ENCODE measurements at places on chromosomes 5 and 9.

- no peak for DNase-seq
Measured at GRCh38 chr9:87337335-87338087, 160.2 kb upstream of the DAPK1 start.

- no peak for DNase-seq
Measured at GRCh38 chr9:136527721-136528710, 17.8 kb downstream of the NOTCH1 start.

DNA sequence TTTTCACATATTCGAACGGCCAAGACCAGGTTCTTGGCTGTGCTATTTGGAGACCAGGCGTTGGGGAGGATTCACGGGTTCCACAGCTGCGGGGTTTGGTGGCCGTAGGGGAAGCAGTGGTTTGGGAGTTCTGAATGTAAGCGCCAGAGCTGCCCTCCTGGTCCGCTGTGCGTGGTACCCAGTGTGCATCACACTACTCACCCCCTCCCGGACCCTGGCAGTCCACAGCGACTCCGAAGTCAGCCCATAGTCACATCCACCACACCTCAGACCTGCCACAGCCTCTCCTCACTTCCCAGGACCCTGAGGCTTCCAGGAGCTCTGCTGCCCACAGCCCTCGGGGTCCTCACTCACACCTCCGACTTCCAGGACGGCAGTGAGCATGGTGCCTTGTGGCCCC lies 26.8 kb downstream of the AMBP start:
- no peak for DNase-seq

DNA sequence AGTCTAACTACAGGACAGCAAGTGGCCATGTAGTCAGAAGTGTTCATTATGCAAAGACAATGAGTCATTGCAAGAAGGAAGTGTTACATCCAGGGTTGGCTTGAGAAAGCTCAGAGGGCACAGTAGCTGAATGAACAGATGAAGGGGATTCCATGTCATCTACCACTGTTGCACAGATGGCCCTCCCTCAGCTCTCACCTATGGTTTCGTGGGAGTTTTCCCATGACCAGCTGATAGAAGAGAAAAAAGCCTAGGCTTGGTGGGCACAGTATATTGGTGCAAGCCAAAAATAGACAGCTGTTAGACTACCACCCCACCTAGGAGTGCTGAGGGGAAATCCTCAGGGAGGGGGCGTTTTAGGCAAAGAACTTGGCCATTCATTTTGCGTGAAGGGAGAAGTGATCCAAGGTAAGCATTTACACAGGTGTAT lies 217.0 kb downstream of the DMRT2 start:
- no peak for DNase-seq

- DNase-seq = no peak
Measured at GRCh38 chr9:115157245-115157674, 39.3 kb upstream of the TNC start.

DNA sequence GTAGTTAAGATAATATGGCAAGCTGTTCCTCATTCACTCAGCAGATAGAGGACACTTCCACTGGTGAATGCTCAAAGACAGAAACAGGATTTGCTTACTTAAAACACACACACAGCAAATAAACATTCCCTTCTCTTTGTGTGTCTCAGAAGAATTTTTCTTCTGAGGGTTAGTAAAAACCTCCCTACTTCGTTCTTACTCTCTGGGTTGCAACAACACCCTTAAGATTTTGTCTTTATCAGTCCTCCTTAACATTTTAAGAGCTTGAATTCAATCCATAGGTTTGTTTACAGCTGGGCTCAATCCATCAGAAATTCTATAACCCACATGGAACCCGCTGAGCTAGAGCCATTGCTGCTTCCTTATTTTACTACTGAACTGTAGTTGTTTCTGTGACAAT lies 237.4 kb upstream of the PIK3R1 start:
- no peak for DNase-seq

GRCh38 chr5:25540628-25541027 lies 895.9 kb upstream of the CDH10 start:
- no peak for DNase-seq

DNA sequence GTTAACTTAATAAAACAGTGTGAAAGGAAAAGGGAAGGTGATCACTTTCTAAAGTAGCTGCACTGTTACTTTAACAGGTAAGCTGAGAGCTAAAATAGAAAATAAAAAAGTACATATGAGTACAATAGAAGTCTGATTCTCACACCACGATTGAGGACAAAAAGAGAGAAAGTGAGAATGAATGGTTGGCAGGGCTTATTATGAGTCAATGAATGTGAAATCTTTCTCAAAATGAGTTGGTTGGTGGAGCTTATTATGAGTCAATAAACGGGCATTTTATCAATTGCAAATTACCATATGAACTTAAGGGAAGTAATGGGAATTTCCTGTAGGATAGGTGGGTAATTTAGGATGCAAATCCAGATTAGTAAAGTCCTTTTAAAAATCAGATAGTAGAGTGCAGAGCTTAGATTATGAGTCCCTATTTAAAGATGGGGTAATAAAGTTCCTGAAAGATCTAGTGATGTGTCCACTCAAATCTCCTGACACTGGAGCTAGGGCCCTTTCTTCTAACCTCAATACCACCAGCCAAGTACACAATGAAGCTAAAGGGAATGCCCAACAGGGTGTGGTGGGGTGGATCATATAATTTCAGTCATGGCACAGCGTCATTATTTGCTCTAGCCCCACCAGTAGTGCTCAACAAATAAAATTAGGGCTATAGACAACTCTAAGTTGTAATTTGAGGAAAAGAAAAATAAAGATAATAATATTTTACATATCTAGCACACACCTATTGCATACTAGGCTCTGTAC lies 21.1 kb upstream of the TLR4 start:
- no peak for DNase-seq

DNA sequence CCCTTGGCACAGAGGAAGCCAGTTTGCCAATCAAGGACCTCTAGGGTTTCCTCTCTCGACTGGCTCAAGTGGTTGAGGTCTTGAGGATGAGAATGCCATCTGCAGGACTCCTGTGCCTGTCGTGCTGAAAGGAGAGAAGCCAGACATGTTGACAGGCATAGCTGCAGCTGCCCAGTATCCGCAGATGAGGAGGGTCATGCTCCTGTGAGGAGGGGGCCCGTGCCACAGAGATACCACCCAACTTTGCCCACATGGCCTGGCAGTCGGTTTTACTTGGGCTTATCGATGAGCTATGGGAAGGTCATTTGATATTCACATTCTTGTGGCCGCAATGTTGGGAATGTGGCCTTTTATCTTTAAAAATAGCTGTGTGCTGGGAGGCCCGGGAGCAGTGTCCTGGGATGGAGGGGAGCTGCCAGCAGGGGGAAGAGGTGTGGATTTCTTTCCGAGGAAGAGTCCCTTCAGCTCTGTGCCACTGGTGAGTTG lies 17.4 kb downstream of the FRMPD1 start:
- no peak for DNase-seq

DNA sequence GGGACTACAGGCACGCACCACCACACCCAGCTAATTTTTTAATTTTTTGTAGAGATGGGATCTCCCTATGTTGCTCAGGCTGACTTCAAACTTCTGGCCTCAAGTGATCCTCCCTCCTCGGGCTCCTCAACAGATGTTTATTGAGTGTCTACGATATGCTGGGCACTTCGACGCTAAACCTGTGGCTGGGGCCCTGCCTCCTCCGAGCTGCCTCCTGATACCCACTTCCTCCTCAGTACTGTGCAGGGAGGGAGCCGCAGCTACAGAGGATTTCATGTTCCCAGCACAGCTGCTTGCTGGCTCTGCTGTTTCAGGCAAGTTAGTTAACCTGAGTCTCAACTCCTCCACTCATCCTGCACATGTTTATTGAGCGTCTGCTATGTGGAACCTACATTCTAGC lies 9.6 kb downstream of the AIF1L start:
- no peak for DNase-seq

GRCh38 chr5:132483101-132483500 lies 7.5 kb downstream of the IRF1 start:
- peak; percentile 12 for DNase-seq

DNA sequence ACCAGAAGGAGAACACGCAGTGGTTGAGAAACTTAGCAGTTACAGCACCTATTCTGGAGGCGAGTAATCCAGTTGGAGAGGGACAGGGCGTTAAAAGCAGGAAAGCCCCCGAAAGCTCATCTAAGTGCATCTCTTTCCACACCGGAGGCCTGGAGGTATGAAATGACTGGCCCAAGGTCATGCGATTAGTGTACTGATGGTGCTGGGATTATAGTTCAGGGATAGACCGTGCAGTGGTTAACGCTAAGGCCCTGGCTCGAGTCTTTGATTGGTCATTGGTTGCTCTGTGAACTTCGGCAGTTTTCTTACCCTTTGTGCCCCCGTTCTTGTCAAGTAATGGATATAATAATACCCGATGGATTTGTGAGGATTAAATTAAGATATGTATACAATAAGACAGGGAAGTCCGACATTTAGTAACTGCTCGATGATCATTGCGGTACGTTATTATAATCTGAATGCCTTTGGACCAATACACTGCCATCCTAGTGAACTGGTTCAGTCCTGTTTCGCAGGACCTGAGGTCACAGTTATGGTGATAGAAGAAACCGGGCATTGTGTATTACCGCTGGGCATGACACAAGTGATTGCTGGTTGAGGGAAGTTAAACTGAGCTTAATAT lies 960 bp downstream of the CANX start:
- peak; percentile 50 for DNase-seq

- DNase-seq = no peak
Measured at GRCh38 chr9:70466976-70467561, 52.6 kb upstream of the KLF9 start.

DNA sequence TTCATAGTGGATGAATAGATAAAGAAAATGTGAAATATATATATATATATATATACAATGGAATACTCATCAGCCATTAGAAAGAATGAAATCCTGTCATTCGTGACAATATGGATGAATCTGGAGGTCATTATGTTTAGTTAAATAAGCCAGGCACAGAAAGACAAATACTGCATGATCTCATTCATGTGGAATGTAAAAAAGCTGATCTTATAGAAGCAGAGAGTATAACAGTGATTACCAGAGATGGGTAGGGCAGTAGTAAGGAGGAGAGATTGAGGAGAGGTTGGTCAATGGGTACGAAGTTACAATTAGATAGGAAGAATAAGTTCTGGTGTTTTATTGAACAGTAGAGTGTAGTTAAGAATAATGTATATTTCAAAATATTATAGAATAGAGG lies 19.7 kb upstream of the PCDHAC2 start:
- no peak for DNase-seq

GRCh38 chr5:112732131-112732530 lies 5.6 kb upstream of the APC start:
- DNase-seq = no peak

- DNase-seq = no peak
Measured at GRCh38 chr5:125597338-125597737, 825.9 kb upstream of the GRAMD2B start.

DNA sequence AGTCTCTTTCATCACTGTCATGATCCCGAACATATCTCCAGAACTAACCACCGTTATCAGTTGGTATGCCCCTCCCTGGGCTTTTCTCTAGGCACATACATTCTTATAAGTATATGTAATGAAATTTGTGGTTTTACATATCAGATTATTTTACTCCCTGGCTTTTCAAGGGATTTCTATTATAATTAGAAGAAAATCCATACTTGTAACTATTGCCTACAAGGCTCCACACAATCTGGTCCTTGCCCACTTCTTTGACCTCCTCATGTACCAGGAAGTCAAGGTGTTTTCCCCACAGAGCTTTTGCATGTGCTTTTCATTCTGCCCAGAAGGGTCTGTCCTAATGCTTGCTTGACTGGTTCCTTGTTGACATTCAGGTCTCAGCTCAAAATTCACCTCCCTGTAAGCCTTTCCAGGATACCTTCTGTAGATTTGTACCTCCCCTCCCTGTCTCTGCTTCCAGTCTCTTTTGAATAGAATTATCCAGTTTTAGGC lies 33.6 kb upstream of the HSD17B4 start:
- no peak for DNase-seq

DNA sequence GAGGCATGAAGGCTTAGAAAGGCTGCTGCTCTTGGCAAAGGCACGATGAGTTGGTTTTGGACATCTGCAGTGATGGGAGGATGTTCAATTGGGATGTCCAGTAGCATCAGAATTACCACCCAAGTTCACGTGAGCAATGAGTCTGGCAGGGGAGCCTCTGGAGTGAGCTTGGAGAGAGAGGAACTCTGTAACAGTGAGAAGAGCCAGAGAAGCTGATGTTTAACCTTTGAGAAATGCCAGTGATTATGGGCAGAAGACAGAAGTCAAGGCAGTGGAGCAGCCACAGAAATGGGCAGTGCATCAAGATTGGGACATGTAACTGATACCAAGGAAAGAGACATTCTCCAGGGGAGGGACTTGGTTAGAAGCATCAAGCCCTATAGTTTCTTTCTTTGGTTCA lies 39.8 kb downstream of the SEC61B start:
- DNase-seq = no peak

DNA sequence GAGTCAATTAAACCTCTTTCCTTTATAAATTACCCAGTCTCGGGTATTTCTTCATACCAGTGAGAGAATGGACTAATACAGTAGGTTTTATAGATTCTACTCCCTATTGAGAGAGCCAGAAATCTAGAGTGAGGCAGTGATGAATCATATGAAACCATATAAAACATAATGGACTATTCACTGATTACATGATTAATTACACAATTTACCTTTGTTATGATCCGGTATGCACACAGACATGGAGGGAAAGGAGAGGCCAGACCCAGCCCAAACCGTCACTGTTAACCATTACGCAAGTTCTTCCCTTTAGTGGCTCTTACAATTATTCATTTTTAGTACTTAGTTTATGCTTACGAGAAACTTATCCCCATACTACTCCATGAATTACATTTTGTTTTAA lies 205.0 kb downstream of the DNAH5 start:
- no peak for DNase-seq

DNA sequence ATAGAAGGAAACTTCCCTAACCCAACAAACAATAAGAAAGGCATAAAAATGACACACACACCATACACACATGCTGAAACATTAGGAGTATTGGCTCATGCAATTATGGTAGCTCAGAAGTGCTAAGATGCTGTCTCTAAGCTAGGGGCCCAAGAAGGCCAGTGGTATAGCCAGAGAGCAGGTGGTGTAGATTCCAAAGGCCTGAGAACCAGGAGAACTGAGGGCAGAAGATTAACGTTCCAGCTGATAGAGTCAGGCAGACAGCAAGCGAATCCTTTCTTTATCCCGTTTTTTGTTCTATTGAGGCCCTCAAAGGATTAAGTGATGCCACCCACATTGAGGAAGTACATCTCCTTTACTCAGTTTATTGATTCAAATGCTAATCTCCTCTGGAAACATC lies 262.9 kb downstream of the EPB41L4A start:
- DNase-seq = no peak

DNA sequence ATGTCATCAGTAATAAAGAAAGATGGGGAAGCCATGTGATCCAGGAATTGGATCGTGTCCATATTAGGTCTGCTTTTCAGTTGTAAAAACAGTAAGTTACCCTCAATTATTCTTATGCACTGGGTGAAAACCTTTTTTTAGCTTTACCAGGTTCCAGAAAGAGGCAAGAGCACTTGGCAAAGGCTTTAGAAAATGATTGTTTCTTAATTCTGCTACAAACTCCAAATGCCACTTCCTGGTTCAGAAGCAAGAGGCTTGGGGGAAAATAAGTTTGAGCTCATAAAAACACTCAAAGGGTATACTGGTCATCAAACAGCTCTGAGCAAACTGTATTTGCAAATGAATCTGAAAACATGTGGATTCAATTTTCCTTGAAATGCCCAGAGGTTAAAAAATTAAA lies 615.6 kb downstream of the EBF1 start:
- no peak for DNase-seq

GRCh38 chr5:113371721-113372196 lies 63.0 kb downstream of the TSSK1B start:
- DNase-seq = no peak
